Activated CD4-positive, alpha-beta T cell treated with anti-CD3 and anti-CD28 coated beads, Interleukin-2, amount 50 U/mL, for 4 hours (primary cell): ENCODE measurements at places on chromosomes 1 and 21.

GRCh38 chr1:3350506-3351261 is 103.8 kb upstream of the ARHGEF16 start:
- DNase-seq: no peak

DNA sequence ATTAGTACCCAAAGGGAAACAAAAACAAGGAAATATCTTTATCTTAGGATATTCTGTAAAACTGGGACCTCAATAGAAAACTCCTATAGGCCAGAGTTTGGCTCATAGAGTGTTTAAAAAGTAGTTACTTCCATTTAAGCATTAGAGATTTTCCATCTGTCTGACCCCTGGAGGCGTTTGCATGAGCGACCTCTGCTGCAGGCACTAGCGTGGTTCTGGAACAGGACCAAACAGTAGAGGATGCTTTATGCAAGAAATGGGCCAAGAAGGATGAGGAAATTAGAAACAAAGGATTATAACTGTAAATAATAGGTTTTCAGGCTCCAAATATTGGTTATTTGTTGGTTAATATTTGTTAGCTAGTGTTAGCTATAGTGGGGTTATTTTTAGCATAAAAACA is 5.7 kb downstream of the ZBTB40 start:
- no peak for DNase-seq

- DNase-seq: no peak
These were observed 40.4 kb downstream of the HUNK start for GRCh38 chr21:31913182-31913608.

- DNase-seq: no peak
These were observed 141.7 kb downstream of the PHTF1 start for GRCh38 chr1:113617438-113618141.

DNA sequence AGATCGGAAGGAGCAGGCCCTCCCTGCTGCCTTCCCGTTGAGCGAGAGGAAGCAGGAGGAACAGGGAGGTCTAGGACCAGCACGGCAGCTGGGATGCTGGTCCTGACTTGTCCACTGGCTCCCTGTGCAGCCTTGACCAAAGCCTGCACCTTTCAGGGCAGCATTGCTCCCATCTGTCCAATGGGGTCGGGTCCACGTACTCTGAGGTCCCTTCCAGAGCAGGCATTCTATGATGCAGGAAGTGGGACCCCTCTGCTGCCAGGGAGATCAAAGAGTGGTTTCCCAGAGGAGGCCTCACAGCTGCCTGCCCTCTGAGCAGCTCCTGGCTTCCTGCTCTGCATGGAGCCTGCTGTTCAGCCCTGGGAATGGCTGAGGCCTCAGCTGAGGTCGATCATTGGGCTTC is 21.7 kb upstream of the ZNF362 start:
- DNase-seq: no peak

- DNase-seq: no peak
These were observed 248.4 kb downstream of the TNR start for GRCh38 chr1:175494950-175495349.

GRCh38 chr1:76690766-76691165 is 176.5 kb upstream of the ST6GALNAC5 start:
- DNase-seq: no peak
